HFFc6 (cell line): ENCODE measurements at places on chromosomes 13 and 19. TPM values are rescaled to one million over a fixed set of nuclear protein-coding genes. Genes with fewer than 3 reads are reported as not detected.

The MLLT1 gene
- total RNA-seq = 62.5 to 64.7 TPM (median 64.0 TPM) in 3 replicates

The ATP12A gene
- total RNA-seq = not detected in 3 replicates

The ZNF723 gene
- not detected in 3 replicates for total RNA-seq

The DLEU7 gene
- total RNA-seq = not detected in 3 replicates

The KRTDAP gene
- not detected in 2 replicates for total RNA-seq

The PSPC1 gene
- 37.2 and 40.8 TPM in 2 replicates for total RNA-seq
